Muscle of back (tissue), 13 donors: ENCODE measurements at places on chromosomes 16 and 17.

GRCh38 chr17:29155966-29156338 is 24.2 kb downstream of the MYO18A start:
- no peak for DNase-seq

GRCh38 chr16:15492091-15492740 is 57.8 kb downstream of the BMERB1 start:
- DNase-seq = no peak

- peak; percentile 27 for DNase-seq
These were observed 1469.5 kb upstream of the GOT2 start for GRCh38 chr16:60203525-60204124.

GRCh38 chr16:12515746-12516145 is 287.9 kb downstream of the CPPED1 start:
- DNase-seq = no peak

DNA sequence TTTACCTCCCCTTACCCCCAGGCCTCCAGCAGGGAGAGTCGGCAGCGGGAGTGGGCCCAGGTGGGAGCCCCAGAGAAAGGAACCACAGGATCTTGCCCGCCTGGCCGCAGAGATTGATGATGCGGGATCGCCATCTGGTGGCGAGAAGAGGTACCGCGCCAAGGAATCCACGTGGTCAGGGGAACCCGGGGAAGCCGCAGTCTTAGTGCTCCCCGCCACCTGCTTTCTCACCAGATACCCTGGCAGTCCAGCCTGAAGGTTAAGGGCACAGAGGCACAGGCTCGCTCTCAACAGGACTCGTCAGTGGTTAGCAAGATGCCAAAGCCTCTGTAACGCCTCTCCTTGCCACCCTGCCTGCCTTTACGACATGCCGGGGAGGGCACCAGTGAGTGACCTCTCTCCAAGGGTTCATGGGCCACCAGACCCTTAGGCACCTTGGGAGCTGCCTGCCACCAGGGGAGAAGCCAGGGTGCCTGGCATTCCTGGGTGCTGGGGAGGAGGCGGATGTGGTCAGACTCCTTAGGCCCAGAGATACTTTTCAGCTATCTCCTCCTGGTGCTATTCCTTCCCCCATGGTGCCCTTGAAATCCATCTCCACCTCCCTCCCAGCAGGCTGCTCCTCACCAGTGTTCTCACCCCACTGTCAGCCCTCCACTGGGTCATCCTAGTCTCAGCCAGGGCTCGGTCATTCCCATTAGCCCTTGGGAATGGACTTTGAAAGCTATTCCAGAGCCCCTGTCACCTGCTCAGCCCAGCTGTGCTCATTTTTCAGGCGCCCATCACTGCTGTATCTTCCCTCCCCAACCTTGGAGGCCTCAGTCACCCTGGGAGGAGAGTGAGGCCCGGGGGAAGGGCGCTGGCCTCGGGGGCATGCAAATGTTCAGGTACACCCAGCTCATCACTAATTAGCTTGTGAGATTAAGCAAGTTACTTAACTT is 5.5 kb upstream of the RHBDF2 start:
- peak; percentile 64 for DNase-seq

- DNase-seq = no peak
These were observed 117.0 kb downstream of the AATF start for GRCh38 chr17:37065486-37066321.

GRCh38 chr16:75697571-75697970 is 3.7 kb downstream of the DUXB start:
- DNase-seq = no peak

- DNase-seq = no peak
These were observed 12.7 kb downstream of the TEX2 start for GRCh38 chr17:64250233-64250835.

- DNase-seq = no peak
These were observed 14.8 kb upstream of the PRPSAP1 start for GRCh38 chr17:76368545-76368944.

DNA sequence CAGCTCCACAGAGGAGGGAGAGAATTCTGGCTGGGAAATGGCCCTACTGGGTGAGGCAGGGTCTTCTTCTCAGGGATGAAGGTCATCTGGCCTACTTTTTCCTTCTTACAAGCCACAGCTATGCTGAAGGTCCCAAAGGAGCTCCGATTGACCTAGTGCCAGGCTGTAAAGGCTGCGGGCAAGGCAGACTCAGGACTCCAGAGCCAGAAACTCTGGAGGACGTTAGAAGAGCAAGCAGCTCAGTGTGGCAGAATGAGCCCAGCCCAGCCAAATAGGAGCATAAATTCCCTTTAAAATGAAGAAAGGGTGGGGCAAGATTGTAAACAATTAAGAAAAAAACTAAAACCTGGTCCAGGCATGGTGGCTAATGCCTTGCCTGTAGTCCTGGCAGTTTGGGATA is 20.1 kb upstream of the CNOT1 start:
- no peak for DNase-seq

- no peak for DNase-seq
These were observed 49.7 kb downstream of the SMG6 start for GRCh38 chr17:2253768-2254406.

DNA sequence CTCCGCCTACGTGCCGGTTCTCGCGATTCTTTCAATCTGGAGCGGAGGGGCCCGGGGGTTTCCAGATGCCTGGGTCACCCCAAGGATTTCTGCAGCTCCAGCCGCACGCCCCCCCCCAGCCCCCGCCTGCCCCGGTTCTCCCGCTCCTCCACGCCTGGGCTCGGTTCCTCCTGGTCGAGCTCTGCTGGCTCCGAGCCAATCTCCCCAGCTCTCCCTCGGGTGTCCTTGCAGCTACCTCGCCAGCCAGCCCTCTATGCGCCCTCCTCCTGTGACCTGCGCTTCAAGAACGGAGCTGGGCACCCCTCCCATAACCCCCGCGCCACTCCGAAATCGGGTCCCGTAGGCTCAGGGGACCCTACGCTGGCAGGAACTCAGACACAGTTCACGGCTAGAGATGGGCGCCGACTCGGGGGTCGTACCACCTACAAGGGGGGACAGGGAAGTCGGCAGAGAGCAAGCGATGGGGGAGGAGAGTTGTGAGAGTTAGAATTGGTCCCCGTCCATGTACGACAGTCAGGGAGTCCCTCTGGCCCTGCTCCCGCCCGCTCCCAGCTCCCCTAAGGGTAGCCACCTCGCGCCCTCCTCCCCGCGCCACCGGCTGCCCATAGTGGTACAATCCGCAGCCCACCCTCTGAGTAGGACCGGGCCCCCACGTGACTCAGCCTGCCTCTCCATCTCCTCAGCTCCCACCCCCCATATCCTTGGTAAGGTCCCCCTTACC is 961 bp downstream of the FGF11 start:
- DNase-seq = no peak

- DNase-seq = no peak
These were observed 2.5 kb downstream of the KIF1C start for GRCh38 chr17:5000237-5000639.

DNA sequence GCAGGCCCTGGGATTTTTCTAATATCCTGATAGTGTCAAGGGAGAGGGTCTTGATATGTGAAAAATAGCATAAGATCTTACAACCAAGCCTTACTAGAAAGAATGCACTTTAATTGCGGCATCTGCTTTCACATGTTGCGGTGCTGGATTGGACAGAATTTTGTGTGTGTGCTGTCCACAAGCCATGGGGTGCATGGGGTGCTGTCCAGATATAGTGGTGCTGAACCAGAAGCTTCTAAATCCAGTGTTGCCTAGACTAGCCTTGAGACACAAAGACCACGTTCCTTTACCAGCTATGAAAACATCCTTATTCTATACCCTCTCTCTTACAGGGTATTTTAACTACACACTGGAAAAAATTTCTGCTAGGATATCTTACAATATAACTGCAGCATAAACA is 244.0 kb downstream of the TMEM114 start:
- peak; percentile 16 for DNase-seq

DNA sequence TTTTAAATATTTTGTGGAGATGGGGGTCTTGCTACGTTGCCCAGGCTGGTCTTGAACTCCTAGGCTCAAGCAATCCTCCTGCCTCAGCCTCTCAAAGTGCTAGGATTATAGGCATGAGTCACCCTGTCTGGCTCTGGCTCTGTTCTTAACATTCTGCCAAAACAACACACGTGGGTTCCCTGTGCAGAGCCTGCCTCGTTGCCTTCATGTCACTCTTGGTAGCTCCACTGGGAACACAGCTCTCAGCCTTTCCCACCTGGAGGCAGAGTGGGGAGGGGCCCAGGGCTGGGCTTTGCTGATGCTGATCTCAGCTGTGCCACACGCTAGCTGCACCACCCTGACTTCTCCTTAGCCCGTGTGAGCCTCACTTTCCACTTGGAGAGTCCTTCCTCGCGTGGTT is 19.3 kb downstream of the CRISPLD2 start:
- DNase-seq = no peak

- DNase-seq = peak; percentile 63
These were observed 98.9 kb upstream of the GSE1 start for GRCh38 chr16:85514295-85514597.

- DNase-seq = no peak
These were observed 204.7 kb upstream of the HSBP1 start for GRCh38 chr16:83602761-83603722.

- DNase-seq = no peak
These were observed 16.6 kb downstream of the FAM83G start for GRCh38 chr17:18987862-18988545.

GRCh38 chr16:64012166-64012565 is 1109.7 kb downstream of the CDH11 start:
- peak; percentile 51 for DNase-seq

GRCh38 chr17:17668775-17669579 is 12.3 kb upstream of the RAI1 start:
- DNase-seq = no peak

GRCh38 chr16:31664683-31665482 is 137.2 kb downstream of the AHSP start:
- DNase-seq = no peak

GRCh38 chr17:54795046-54795445 is 105.6 kb upstream of the TOM1L1 start:
- DNase-seq = no peak

DNA sequence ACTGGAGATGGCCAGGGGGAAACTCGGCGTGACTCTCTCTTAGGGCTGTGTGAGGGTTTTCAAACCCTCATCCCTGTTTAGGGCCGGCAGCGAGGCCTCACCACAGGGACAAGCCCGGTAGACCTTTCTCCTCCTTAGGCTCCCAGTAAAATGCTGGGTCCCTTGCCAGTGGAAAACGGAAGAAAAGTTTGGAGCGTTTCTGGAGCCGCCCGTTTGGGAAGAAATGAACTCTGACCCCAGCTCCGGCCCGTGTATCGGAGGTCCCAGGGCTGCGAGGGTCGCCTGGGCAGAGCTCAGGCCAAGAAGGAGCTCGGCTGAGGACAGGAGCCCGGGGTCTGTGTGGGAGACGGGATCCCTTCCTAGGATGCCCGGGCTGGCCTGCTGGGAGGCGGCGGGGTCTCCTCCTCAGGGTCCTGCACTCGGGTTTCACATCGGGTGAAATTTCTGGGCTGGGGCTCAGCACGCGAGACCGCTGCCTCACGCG is 23.2 kb downstream of the ZNF213 start:
- DNase-seq = no peak

DNA sequence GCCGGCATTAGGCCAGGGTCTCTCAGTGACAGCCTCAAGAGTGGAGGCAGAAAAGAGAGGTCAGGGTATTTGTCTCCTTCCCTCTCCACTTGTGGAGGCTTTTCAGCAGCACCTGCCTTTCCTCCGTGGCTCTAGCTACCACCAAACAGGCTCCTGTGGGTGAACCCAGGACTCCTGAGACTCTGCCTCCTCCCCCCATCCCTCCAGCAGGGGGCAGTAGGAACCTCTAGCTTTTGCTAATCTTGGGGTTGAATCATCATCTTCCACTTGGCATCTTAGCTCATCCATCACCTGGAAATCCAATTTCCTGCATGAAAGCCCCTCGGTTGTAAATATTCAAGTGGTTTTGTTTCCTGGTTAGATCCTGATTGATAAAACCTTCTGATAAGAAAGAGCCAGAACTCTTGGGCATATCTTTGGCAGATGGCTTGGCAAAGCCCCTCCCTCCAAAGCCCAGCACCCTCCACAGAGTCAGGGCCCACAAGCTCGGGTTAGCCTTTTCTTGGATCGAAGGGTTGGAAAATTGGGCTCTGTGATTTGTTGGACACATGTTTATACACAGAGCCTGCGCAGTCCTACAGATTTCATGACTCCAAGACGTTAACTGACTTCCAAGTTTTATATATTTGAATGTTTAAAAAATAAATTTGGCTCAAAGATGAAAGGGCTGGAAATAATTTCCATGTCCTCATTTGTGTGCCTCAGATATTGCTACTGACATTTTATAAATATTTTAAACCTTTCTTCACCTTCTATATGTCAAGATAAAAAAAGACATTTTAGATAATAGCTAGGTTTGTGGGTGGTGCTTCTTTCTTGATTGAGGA is 322.1 kb downstream of the MAP2K4 start:
- DNase-seq = no peak

- no peak for DNase-seq
These were observed 22.6 kb upstream of the NPTX1 start for GRCh38 chr17:80498920-80499410.

GRCh38 chr16:7209598-7209997 is 123.0 kb upstream of the RBFOX1 start:
- no peak for DNase-seq

DNA sequence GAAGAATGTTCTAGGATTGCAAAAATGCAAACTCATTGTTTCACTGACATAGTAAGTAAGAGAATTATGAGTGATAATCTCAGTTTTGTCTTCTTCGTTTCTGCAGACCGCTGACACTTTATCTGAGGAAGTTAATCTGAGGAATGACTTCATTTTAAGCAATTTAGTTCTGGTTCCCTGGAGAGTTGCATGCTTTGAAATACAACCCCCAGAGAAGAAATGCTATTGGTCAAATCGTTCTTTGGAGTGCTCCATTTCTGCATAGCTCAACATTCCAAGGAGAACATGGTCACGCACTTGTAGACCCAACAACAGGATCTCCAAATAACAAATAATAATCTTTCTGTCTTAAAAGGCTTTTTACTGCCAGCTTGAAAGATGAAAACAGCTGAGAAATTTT is 427.1 kb downstream of the GRIN2A start:
- DNase-seq = peak; percentile 4

DNA sequence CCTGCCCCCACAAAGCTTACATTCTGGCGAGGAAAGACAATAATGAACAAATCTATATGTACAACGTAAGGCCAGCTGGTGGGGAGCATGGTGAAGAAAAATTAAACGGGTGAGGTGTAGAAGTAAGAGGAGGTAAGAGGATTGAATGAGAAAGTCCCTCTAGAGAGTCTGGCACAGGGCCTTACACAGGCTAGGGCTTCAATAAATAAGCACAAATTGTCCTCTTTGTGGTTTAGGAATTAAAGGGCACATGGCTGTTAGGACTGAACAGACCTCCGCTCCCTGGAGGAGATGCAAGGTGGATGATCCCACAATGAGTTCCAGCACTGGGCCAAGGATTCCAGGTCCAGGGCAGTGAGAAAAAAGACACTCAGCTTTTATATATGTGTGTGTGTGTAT is 43.1 kb upstream of the HAPSTR1 start:
- DNase-seq = no peak

DNA sequence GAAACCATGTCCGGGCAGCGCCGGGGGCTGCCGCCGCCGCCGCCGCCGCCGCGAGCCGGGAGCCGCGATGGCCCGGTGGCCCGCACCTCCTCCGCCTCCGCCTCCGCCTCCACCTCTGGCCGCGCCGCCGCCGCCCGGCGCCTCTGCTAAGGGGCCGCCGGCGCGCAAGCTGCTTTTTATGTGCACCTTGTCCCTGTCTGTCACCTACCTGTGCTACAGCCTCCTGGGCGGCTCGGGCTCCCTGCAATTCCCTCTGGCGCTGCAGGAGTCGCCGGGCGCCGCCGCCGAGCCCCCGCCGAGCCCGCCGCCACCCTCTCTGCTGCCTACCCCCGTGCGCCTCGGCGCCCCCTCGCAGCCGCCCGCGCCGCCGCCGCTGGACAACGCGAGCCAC is 587 bp downstream of the HS3ST4 start:
- DNase-seq = no peak

- DNase-seq = no peak
These were observed 25.4 kb downstream of the UBE2G1 start for GRCh38 chr17:4340914-4341615.
